ENCODE measurements at places on chromosomes 3 and 15. TPM values are rescaled to one million over a fixed set of nuclear protein-coding genes. Genes with fewer than 3 reads are reported as not detected.

DNA sequence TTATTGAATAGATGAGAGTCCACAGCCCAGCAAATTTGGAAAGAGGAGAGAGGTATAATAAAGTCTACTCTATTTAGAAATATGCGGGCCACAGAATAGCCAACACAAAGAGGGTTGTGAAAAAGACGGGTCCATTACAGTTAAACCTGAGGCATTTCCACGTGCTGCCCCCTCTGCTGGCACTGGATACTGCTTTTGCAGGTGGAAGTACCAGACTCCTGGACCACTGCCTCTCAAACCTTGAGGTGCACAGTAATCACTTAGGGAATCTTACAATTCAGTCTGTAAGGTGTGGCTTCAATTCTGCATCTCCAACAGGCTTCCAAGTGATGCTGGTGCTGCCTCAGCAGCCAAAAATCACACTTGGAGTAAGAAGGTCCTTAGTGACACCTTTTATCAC is 3.0 kb upstream of the TFDP2 start:
- DNase-seq = no peak

DNA sequence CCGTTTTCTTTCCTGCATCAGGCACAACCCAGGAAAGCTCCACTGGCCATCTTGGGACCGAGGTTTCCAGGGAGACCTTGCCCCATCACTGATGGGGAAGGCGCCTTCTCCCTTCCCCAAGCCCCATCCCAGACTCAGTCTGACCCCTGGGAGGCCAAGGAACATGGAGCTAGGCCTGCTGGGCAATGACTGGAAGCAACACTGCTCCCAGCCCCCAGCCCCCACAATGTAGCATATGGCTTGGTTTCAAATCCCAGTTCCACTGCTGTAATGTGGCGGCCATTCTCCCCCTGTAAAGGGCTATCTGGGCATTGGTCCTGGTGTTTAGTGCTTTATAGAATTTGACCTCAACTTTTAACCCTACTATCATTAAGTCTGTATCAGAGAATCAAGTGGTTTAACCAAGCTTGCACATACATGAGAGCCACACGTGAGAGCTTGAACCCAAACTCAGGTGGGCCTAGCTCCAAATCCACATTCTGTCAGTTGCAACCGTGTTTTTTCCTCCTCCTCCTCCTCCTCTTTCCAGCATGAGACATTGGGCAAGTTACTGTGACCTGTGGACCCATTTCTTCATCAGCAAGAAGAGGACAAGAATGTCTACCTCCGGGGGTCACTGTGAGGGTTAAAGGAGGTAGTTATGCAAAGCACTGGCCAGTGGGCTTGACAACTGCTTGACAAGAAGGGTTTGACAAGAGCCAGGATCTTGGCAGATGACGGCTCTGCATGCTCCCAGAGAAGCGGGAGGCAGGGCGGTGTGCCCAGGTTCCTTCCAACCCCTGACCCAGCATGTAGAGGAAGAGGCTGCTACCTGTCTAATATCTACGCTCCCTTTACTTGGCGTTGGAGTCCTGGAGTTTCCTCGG is 37.4 kb downstream of the KLHL25 start:
- DNase-seq = no peak

- DNase-seq = peak; percentile 11
Measured at GRCh38 chr3:59607656-59608055, 557.8 kb upstream of the CFAP20DC start.

- no peak for DNase-seq
Measured at GRCh38 chr3:114418107-114418506, 124.3 kb downstream of the TIGIT start.

GRCh38 chr15:74823324-74823723 is 3.1 kb upstream of the CPLX3 start:
- no peak for DNase-seq

- no peak for DNase-seq
Measured at GRCh38 chr3:90031121-90031520, 923.7 kb downstream of the EPHA3 start.

DNA sequence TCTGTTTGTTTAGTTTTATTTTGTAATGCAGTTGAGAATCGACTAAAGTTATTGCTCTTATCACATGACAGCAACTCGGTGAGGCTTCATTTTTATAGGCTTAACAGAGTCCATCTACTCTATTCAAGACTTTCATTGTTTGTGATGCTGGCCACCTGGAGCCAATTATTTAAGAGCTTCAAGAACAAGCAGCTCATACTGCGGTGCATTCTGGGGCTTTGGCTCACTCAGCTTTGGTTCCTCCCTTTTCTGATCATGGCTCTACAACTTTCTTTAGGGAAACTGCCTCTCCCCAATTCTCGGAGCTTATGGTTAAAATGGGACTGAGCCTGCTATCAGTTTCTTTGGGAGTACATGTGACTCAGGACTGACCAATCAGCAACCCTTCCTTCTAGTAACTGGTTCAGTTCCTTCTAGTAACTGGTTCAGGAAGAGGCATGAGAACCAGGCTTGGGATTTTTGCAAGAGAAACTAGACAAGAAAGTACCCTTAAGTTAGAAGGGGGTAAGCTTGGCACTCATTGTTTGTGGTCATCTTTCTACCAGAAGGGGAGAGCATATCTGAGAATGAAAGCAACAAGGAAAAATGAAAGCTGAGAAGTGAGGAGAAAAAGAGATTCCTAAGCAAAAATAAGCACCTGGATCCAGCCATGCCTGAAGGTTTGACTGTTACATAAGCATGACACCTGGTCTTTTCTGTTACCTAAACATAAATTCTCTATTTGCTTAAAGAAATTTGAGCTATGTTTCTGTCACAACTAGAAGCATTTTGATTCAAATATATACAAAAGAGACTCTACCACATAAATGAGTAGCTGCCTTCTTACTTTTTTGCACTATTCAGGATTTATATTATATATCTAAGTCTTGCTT is 24.1 kb upstream of the ARHGEF3 start:
- DNase-seq = peak; percentile 55

DNA sequence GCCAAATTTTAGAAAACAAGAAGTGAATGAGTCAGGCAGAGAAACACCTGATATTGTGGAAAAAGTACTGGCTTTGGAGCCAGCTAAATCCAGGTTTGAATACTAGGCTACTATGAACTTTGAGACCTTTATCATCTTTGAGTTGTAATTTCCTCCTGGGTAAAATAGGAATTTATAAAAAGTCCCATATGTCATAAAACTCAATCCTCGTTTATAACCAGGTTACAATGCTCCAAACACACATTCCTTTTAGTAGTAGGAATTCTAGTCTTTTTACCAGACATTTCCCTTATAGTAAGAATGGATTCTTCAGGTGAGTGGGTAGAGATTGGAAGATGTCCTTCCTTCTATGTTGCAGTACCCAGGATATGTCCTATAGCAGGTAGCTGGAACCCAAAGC is 16.7 kb upstream of the DPH6 start:
- no peak for DNase-seq

- DNase-seq = no peak
Measured at GRCh38 chr3:107142171-107142570, 235.1 kb upstream of the CCDC54 start.

DNA sequence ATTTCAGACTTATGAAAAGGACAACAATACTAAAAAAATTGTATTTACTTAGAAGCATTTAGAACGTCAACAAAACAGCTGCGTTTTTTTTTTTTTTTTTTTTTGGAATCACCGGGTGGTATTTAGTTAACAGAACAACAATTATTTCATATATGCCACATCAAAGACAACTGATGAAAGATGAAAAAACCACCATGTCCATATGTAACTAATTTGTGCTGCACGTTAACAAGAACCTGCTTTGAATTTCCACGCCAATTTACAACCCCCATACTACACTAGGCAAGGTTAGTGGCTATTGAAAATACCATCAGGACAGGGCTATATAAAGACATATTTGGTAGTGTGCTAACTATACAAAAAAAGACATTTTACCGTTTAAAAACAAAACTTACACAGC is 189.3 kb upstream of the ROBO1 start:
- no peak for DNase-seq

The CGNL1 gene
- 11.0 TPM for total RNA-seq

The EPHB3 gene
- 4.7 TPM for total RNA-seq

The RASSF1 gene
- 20.4 TPM for total RNA-seq

The NIT2 gene
- total RNA-seq = 27.7 TPM

The CFAP92 gene
- 0.49 TPM for total RNA-seq

The GRK7 gene
- not detected for total RNA-seq
